ENCODE measurements at places on chromosomes 11 and 22.
A peak's percentile ranks its signal among the peaks of the same experiment; 100 is the strongest.

DNA sequence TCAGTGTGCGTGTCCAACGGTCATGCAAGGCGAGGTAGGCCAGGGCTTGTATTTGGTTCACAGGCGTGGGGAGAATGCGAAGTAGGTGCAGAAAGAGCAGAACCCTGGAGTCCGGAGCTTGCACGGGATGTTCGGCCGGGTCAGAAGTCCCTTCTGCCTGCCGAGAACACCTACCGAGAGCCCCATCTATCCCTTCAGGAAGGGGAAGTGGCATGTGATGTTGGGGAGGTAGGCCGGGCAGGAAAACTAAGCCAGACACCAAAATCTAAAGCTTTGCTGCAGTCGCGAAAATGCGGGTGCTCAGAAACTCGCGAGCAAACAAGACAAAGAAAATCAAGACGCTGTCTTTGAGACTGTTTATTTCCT is 435 bp upstream of the TAF6L start:
- no peak for DNase-seq

DNA sequence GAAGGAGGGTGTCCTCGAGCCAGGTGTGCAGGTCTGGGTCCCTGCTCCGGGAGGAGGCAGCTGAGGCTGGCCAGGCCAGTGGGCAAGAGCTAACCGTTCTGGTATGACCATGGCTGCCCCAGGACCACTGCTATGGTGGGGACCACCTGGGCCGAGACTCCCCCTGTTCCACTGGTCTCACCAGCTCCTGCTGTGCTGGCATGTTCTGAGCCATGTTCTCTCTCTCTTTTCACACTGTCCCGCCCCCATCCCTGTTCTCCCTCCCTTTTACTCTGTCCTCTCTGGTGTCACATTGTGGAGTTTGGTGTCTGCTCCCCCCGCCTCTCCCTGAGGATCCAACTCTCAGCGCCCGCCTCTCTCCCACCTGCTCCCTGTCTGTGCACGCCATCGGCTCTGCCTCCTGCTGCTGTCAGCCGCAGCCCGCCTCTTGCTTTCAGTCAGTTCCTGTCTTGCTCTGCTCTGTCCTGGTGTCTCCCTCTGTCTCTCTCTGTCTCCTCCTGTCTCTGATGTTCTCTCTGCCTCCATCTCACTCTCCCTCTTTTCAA is 66.4 kb downstream of the LRRC32 start:
- no peak for DNase-seq

DNA sequence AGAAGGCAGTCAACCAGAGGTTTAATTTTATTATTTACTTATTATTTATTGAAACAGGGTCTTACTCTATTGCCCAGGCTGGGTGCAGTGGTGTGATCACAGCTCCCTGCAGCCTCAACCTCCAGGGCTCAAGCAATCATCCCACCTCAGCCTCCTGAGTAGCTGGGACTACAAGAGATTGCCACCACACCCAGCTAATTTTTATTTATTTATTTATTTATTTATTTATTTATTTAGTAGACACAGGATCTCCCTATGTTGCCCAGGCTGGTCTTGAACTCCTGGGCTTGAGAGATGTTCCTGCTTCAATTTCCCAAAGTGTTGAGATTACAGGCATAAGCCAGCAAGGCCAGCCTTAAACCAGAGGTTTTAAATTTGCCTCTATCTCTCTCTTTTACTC is 83.1 kb downstream of the RCN1 start:
- no peak for DNase-seq

GRCh38 chr11:70381872-70382861 is 16.2 kb upstream of the CTTN start:
- no peak for DNase-seq

GRCh38 chr11:14373941-14374646 is 15.1 kb upstream of the RRAS2 start:
- DNase-seq, result no peak

DNA sequence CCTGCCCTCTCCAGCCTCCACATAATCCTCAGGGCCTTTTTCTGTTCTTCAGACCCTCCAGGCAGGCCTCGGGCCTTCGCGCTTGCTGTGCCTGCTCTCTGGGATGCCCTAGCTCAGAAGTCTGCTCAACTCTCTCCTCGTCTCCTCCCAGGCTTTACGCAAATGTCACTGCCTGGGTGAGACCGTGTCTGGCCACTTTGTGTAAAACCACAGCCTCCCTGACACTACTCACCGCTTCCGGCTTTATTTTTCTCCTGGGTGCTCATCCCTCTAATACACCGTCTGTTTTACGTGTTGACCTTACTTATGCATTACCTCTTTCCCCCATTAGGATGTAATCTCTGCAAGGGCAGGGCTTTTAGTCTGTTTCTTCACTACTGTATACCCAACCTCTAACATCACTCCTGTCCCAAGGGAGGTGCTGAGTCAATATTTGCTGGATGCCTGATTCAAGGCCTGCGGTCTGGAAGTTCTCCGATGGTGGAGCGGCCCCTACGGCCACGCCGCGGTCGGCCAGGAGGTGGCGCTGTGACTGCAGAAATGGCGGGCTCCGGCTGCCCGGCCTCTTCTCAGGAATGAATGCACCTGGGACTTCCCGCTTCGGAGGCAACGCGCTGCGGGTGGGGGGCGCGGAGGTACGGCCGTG is 58.2 kb upstream of the THY1 start:
- peak; percentile 57 for DNase-seq

- DNase-seq, result no peak
These were observed 315.3 kb upstream of the LUZP2 start for GRCh38 chr11:24181395-24182047.

- no peak for DNase-seq
These were observed 44.8 kb upstream of the OR9Q1 start for GRCh38 chr11:57978686-57979531.

GRCh38 chr11:35182317-35182939 is 43.5 kb downstream of the CD44 start:
- DNase-seq, result no peak

- no peak for DNase-seq
These were observed 121.5 kb upstream of the RAG2 start for GRCh38 chr11:36719358-36720107.
